ENCODE measurements at places on chromosomes 2 and 18. TPM values are rescaled to one million over a fixed set of nuclear protein-coding genes. Genes with fewer than 3 reads are reported as not detected.

The POTEJ gene
- total RNA-seq = not detected

The OTOS gene
- total RNA-seq = not detected

- H3K4me1 ChIP-seq = peaks cover 7% of the 10 kb centered on the region
- peaks cover 5% of the 10 kb centered on the region for H3K36me3 ChIP-seq
- DNase-seq = no peak
These were observed 2.7 kb downstream of the USP40 start for GRCh38 chr2:233563663-233564430.

GRCh38 chr2:46793423-46794416, 121.9 kb downstream of the MCFD2 start:
- H3K36me3 ChIP-seq = no peaks in the 10 kb centered on the region
- no peak for DNase-seq
- H3K27ac ChIP-seq = no peak overlapping the region
- peaks cover 45% of the 10 kb centered on the region for H3K27me3 ChIP-seq
- H3K4me3 ChIP-seq = no peak overlapping the region

GRCh38 chr2:152715854-152716428, 1.3 kb downstream of the PRPF40A start:
- peak; percentile 62 for DNase-seq
- no peaks in the 10 kb centered on the region for H3K27me3 ChIP-seq
- peak overlapping the region; percentile 100 for H3K4me3 ChIP-seq
- peaks cover 59% of the 10 kb centered on the region for H3K4me1 ChIP-seq

DNA sequence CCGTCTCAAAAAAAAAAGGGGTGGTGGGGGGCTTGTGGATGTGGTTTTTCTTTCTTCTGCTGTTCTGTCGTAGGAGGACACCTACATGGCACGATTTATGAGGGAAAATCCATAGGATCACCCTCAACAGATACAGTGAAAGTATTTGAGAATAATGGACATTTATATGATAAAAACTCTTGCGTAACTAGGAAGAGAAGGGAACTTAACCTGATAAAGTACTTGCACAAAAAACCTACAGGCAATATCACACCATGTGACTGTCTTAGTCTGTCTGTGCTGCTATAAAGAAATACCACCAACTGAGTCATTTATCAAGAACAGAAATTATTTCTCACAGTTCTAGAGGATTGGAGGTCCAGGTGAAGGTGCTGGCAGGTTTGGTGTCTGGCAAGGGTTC, 21.8 kb upstream of the LAMA1 start:
- H3K27me3 ChIP-seq = no peaks in the 10 kb centered on the region
- H3K4me3 ChIP-seq = no peak overlapping the region
- H3K4me1 ChIP-seq = no peaks in the 10 kb centered on the region
- H3K27ac ChIP-seq = no peak overlapping the region
- no peaks in the 10 kb centered on the region for H3K36me3 ChIP-seq

DNA sequence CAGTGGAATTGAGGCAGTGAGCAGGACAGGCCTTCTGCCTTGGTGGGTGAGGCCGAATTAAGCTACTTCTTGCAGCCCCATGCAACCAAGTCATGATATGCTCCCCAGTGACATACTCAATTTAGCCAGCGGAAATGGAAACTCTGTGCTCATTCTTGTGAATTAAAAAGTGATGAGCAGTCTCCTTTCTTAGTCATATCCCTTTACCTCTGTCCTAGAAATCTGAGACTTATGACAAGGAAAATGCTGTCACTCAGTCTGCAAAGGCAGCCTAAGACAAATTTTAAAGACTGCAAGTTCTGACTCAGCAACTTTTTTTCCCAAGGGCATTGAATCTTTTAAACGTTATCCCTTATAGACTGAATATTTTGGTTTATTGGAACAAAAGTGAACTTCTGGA, 218.2 kb downstream of the SH3BP4 start:
- no peak overlapping the region for H3K27ac ChIP-seq
- H3K4me3 ChIP-seq = no peak overlapping the region
- DNase-seq = no peak
- H3K27me3 ChIP-seq = no peaks in the 10 kb centered on the region

DNA sequence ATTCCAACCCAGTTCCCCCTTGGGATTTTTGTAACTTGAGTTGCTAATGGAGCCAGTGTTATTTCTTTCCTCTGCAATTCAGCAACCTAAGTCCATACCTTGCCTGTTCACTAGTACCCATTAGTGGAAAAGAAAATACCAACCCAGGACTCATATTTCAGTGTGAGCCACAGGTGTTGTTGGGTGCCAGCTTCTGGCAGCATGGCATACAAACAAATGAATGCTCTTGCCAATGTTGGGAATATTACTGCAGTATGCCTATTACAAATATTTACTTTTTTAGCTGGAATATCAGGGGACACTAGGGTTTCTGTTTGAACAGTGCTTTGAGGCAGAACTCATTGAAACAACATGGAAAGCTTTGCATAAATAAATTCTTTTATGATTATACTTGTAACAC, 130.2 kb downstream of the NCKAP5 start:
- H3K4me1 ChIP-seq = no peaks in the 10 kb centered on the region
- H3K4me3 ChIP-seq = no peak overlapping the region
- no peaks in the 10 kb centered on the region for H3K27me3 ChIP-seq
- no peaks in the 10 kb centered on the region for H3K36me3 ChIP-seq
- no peak for DNase-seq

DNA sequence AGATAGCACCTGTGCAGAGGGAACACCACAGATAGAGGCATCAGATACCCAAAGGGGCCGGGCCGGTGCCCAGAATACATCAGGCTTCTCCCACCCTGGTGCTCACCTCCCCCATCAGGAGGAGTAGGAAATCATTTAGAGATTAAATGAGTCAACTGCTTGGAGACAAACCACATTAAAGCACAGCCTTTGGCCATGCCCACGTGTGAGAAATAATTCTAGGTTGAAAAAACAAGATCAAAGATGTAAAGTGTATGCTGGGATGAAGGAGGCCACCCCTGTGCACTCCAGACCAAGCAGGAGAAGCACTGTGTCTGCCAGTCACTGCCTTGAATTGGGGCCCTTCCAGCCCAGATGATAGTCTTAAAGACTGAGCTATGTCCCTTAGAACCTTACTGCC, 152.8 kb upstream of the ACAA2 start:
- no peak overlapping the region for H3K27ac ChIP-seq
- no peak for DNase-seq
- H3K4me1 ChIP-seq = peaks cover 8% of the 10 kb centered on the region
- no peak overlapping the region for H3K4me3 ChIP-seq
- no peaks in the 10 kb centered on the region for H3K36me3 ChIP-seq

The DSG4 gene
- not detected for total RNA-seq

GRCh38 chr2:110796716-110797301, 64.4 kb downstream of the ACOXL start:
- H3K4me3 ChIP-seq = no peak overlapping the region
- DNase-seq = no peak
- peaks cover 79% of the 10 kb centered on the region for H3K27me3 ChIP-seq
- H3K4me1 ChIP-seq = no peaks in the 10 kb centered on the region
- H3K27ac ChIP-seq = no peak overlapping the region
- no peaks in the 10 kb centered on the region for H3K36me3 ChIP-seq

DNA sequence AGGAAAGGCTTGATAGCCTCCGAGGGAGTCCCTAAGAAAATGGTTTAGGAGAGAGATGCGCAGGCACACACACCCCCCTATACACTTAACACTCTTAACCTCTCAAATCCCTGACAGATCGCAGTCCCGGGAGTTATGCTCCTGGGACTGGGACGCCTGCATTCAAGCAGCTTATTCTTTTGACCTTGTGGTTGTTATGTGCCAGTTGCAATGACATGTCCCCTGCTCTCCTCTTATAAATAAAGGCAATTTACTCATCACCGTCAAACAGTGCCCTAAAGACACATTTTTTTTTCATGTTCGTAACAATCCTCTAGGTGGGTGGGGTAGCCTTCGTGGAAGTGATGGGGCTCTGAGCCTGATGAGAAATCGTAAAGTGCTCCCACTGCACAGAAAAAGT, 162.2 kb downstream of the LRRC30 start:
- no peaks in the 10 kb centered on the region for H3K36me3 ChIP-seq
- no peak overlapping the region for H3K27ac ChIP-seq
- DNase-seq = no peak
- no peaks in the 10 kb centered on the region for H3K4me1 ChIP-seq
- no peaks in the 10 kb centered on the region for H3K27me3 ChIP-seq

DNA sequence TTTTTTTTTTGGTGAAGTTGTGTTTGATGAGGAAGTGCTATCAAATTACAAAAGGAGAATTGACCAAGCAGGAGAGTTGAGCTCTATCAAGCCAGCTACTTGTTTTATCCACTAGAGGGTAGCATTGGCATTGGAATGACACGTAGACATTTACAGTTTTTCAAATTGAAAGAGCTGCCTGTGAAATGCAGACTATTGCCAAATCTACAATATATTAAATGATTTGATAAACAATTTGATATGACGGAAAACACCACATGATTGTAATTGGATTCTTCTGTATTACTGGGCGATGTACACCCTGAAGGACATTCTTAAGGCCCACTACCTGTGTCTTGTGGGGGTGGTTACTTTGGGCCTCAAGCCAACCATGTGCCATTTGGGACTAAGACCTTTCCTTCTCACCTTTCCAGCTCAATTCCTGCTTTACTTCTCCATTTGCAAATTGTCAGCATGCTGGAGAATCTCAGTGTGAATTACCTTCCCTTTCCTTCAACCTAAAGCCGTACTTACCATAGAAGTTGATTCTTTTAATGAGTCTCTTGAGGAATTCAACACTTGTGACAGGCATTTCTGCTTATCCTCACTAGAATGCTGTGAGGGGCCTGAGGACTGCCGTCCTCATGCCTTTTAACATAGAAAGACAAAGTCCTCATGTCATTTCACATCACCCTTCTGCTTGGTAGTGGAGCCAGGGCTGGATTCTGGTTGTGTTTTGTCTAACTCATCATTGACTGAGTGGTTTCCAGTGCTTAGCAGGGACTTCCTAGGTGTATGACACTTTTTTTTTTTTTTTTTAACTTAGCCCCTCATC, 134.8 kb upstream of the THUMPD2 start:
- no peak overlapping the region for H3K4me3 ChIP-seq
- peaks cover 2% of the 10 kb centered on the region for H3K36me3 ChIP-seq
- H3K27me3 ChIP-seq = peaks cover 17% of the 10 kb centered on the region
- H3K27ac ChIP-seq = peak overlapping the region; percentile 21
- no peak for DNase-seq

DNA sequence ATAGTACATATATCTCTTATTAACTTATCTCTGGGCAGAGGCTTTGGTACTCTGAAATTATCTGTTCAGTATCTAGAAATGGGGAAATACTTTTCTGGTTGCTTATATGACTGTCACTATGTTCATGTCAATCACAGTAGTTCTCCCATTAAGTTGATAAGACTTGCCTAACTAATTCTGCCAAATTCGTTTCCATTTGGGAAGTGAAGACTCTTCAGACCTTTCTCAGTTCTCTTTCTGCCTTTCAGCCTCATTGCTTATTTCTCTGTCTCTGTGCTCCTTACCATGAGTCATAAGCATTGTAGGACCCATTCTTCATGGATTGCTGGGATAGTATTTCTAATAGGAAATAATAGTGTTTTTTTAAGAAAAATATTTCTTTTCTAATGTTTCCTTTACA, 113.5 kb downstream of the PHLPP1 start:
- H3K27me3 ChIP-seq = no peaks in the 10 kb centered on the region
- DNase-seq = no peak
- no peak overlapping the region for H3K27ac ChIP-seq
- H3K4me3 ChIP-seq = no peak overlapping the region

The APOB gene
- not detected for total RNA-seq

The LINC00305 gene
- not detected for total RNA-seq

The FTCDNL1 gene
- total RNA-seq = 2.8 TPM

DNA sequence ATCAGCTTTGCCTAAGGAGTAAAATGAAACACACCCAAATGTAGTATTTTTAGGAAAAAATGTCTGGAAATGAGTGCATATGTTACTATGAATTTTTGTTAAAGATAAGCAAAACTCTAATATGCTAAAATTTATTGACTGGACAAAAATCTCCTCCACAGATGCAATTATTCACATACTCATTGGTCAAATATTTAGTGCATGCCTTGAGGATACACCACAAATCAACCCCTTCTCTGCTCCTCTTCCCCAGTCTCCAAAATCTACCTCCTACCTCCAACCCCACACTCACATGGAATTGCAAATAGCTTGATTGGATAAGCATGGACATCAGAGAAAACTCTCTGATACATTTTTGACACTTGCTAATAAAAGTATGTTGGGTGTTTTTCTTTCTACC, 95.6 kb upstream of the CDC42EP3 start:
- H3K27ac ChIP-seq = no peak overlapping the region
- peaks cover 6% of the 10 kb centered on the region for H3K36me3 ChIP-seq
- H3K4me1 ChIP-seq = peaks cover 9% of the 10 kb centered on the region

The KHK gene
- total RNA-seq = 8.0 TPM

The TMEM37 gene
- not detected for total RNA-seq

GRCh38 chr2:70029814-70030409, 57.4 kb upstream of the PCBP1 start:
- no peak for DNase-seq
- peaks cover 21% of the 10 kb centered on the region for H3K36me3 ChIP-seq
- H3K4me3 ChIP-seq = no peak overlapping the region
- peak overlapping the region; percentile 22 for H3K27ac ChIP-seq
- H3K4me1 ChIP-seq = peaks cover 8% of the 10 kb centered on the region

DNA sequence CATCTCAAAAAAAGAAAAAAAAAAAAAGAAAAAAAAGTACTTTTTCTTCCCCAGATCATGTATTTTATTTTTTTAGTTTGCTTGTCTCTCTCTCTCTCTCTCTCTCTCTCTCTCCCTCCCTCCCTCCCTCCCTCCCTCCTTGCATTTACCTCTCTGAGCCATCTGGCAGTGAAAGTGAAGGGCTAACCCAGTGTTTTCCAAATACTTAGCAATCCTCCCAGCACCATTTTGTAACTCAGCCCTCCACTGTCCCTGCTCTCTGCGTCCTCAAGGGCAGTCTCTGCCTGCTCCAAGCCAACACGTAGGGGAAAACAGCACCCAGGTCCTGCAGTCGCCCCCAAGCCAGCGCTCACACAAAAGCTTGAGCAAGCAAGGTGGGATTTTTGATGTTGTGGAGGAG, 19.6 kb upstream of the TEX44 start:
- H3K36me3 ChIP-seq = no peaks in the 10 kb centered on the region
- peaks cover 21% of the 10 kb centered on the region for H3K4me1 ChIP-seq
- no peak overlapping the region for H3K4me3 ChIP-seq
- peaks cover 5% of the 10 kb centered on the region for H3K27me3 ChIP-seq

The SCYGR4 gene
- not detected for total RNA-seq

GRCh38 chr2:101956465-101957438, 35.0 kb upstream of the IL1R2 start:
- no peak overlapping the region for H3K4me3 ChIP-seq
- no peak overlapping the region for H3K27ac ChIP-seq
- peaks cover 4% of the 10 kb centered on the region for H3K36me3 ChIP-seq
- H3K4me1 ChIP-seq = no peaks in the 10 kb centered on the region

The GKN2 gene
- not detected for total RNA-seq

The PARD6G gene
- 0.41 TPM for total RNA-seq

Data from activated CD8-positive, alpha-beta memory T cell treated with anti-CD3 and anti-CD28 coated beads, Interleukin-2, amount 10 ng/mL, durations not matched to agents 7 days and 5 days (primary cell).